ENCODE measurements at places on chromosomes 4 and X.

- DNase-seq = no peak
Measured at GRCh38 chr4:186704057-186704456, 19.6 kb downstream of the FAT1 start.

GRCh38 chr4:6893449-6894085 is 16.1 kb upstream of the TBC1D14 start:
- DNase-seq = no peak

- no peak for DNase-seq
Measured at GRCh38 chr4:167774646-167775045, 317.7 kb upstream of the ANXA10 start.

GRCh38 chr4:122959981-122960610 is 37.7 kb upstream of the NUDT6 start:
- no peak for DNase-seq
